Naive thymus-derived CD8-positive, alpha-beta T cell (primary cell): ENCODE measurements at places on chromosomes 7 and 10.

GRCh38 chr7:135772639-135773222 lies 24.1 kb upstream of the FAM180A start:
- DNase-seq: no peak

- DNase-seq: no peak
Measured at GRCh38 chr10:48707472-48707871, 22.8 kb downstream of the WDFY4 start.

GRCh38 chr10:13696071-13696470 lies 109.3 kb downstream of the PRPF18 start:
- no peak for DNase-seq

GRCh38 chr10:132989476-132990415 lies 47.4 kb upstream of the CFAP46 start:
- DNase-seq: no peak

DNA sequence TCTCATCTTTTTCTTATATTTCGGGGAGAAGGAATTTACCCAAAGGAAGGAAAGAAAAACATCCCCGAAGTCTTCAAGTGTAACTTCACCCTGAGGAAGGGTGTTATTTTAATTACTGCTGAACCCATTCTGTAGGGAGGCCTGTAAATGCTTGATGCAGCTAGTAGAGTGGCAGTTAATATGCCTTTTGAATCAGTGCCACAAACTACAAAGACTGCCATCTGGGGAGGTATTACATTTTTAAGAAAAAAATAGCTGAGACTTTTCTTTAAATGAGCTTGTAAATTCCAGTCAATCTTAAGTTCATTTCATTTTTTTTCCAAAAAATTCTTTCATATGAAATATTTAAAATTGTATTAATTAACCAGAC lies 233.1 kb upstream of the FERD3L start:
- no peak for DNase-seq

GRCh38 chr10:75994357-75995040 lies 563.1 kb downstream of the LRMDA start:
- no peak for DNase-seq

GRCh38 chr7:129925416-129926002 lies 27.3 kb downstream of the UBE2H start:
- DNase-seq: no peak

DNA sequence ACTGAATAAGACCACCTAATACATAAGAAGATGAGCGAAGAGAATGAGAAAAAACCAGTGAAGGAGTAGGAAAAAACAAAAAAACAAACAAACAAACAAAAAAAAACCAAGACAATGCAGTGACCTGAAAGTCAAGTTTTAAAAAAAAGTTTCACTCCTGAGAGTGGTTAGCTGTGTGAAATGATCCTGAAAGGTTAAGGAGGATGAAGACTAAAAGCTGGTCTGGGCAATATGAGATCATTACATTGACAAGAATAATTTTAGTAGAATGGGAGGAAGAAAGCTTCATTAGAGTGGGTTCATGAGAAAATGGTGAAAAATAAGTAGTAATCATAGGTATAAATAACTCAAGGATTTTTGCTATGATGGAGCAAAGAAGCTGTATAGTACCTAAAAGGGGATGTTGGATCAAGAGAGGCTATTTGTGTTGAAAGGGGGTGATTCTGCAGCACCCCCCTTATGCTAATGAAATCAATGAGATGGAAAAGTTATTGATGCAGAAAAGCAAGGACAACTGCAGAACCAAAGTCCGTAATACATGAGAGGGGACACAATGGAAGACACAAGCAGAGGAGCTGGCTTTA lies 80.2 kb downstream of the KMT2C start:
- DNase-seq: no peak

DNA sequence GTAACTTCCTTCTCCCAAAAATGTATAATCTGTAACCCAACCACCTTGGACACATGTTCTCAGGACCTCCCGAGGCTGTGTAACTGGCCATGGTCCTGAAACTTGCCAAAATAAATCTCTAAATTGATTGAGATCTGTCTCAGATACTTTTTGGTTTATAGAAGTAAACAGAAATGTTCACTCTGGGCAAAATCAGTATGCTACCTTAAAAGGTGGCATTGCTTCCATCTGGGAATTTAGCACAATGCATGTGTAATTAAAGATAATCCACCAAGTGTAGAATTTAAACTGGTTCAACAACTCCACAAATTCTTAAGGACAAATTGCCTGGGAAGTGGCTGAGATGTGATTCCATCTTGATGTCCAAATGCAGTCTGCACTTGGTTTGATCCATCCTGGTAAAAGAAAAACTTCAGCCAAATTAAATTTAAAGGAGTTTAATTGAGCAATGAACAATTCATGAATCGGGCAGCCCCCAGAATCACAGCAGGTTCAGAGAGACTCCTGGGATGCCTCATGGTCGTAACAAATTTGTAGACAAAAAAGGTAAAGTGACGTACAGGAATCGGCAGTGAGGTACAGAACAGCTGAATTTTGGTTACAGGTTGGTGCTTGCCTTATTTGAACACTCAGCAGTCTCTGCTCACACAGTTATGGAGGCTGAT lies 102.6 kb upstream of the PFKP start:
- DNase-seq: no peak

GRCh38 chr10:79385804-79386531 lies 38.7 kb downstream of the PPIF start:
- no peak for DNase-seq

- DNase-seq: no peak
Measured at GRCh38 chr10:122113945-122114747, 125.2 kb downstream of the TACC2 start.

- DNase-seq: no peak
Measured at GRCh38 chr10:121664671-121665070, 66.4 kb upstream of the FGFR2 start.

- no peak for DNase-seq
Measured at GRCh38 chr7:41013117-41013516, 689.8 kb downstream of the INHBA start.

- DNase-seq: no peak
Measured at GRCh38 chr7:110943701-110944345, 147.1 kb upstream of the LRRN3 start.

DNA sequence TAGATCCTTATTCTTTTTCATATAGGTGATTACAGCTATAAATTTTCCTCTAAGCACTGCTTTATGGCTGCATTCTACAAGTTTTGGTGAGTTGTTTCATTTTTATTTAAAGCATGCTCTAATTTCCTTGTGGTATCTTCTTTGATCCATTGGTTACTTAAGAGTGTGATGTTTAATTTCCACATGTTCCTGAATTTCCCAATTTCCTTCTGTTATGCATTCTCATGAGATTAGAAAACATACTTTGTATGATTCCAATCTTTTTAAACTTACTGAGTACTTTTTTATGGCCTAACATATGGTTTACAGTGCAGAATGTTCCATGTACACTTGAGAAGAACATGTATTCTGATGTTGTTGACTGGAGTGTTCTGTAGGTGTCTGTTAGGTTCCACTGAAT lies 53.4 kb downstream of the MYL10 start:
- no peak for DNase-seq

DNA sequence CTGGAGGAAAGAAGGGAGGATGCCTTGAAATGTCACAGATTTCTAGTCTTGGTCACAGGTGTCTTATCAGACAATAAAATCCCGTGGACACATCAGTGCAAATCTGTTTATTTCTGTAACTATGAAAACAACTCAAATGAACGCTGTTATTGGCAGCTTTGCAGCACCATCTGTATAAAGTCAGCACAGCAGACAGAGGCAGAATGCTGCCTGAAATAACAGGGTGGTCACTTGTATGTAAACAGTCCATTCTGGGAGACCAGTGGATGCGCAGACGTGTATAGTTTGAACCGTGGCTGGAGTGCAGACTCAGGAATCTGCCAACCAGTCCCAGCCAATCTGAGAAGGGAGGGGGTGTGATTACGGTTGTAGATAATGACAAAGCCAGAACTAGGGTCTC lies 54.8 kb downstream of the SEC23IP start:
- no peak for DNase-seq

DNA sequence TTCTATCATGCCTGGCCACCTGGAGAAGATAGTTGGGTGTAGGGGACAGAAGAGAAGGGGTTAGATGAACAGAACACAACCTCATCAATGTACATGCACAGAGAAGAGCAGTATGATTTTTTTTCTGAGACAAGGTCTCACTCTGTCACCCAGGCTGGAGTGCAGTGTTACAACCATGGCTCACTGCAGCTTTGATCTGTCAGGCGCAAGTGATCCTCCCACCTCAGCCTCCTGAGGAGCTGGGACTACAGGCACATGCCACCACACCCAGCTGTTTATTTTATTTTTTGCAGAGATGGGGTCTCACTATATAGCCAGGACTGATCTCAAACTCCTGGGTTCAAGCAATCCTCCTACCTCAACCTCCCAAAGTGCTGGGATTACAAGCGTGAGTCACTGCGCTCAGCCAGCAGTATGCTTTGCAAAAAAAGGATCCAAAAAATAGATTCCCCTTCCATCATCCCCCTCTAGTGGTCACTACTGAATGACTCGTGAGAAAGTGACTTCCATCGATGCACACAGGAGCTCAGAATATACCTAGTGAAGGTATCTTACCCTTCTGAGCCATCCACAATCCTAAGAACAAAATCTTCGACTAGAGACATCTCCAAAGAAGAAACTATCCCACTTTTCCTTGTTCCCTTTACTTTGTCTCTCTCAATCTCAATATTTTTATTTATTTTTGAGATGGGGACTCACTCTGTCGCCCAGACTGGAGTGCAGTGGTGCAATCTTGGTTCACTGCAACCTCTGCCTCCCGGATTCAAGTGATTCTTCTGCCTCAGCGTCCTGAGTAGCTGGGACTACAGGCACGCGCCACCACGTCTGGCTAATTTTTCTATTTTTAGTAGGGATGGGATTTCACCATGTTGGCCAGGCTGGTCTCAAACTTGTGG lies 21.0 kb downstream of the ZCWPW1 start:
- DNase-seq: peak; percentile 65

- DNase-seq: no peak
Measured at GRCh38 chr10:48209241-48209640, 65.3 kb downstream of the FRMPD2 start.

DNA sequence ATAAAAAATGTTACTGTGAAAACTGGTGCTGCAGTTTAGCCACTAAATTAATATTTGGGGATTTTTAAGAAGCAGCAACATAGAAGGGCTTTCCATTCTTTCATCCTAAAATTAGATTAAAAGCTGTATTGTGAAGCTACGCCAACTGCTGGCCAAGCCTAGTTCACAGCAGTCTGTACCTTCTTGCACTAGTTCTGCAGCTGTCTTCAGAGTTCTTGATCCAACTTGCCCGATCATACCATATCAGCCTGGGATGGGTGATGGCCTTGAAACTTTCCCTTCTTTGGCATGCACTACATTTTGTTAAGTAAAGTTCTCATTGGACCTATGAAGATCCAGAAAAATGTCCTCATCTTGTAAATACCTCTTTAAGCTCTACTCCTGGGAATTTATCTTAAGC lies 20.3 kb upstream of the PANK1 start:
- DNase-seq: no peak

- DNase-seq: no peak
Measured at GRCh38 chr7:127536741-127537140, 48.7 kb downstream of the GCC1 start.

GRCh38 chr7:825386-825785 lies 6.9 kb upstream of the SUN1 start:
- no peak for DNase-seq

DNA sequence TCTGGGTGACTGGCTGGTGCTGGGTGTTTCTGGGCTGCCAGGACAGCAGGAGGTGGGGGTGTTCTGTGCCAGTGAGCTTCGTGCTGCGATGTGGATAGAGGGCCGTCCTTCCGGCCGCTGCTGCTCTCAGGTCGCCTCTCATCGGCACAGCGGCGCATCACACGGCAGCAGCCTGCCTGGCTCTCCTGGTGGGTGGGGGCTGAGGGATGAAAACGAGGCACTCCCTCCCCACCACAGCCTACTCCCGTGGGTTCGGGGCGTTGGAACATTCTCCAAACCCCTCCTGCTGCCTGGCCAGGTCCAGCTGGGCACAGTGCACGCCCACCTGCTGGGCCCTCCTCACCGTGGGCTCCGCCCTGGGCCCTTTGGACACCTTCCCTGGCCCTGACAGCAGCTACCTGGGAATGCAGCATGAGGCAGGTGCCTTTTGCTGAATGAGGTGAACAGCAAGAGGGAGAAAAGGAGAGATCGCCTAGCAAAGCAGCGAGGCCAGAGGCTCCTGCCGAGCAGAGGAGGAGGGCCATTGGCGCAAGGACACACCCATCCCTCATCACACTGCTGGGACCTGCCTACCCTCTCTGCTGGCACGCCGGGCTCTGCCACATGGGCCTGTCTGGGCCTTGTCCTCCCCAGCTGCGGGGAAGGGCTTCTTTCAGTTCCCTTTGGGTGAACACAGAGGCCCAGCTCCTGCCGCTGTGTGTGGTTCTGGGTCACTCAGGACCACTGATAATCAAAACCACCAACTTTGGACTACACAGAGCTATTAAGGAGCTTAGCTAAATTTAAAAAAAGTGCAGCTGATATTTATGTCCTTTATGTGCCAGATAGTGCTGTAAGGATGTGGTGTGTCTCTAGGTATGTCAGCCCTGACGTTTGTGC lies 33.4 kb downstream of the INPP5A start:
- DNase-seq: no peak

- peak; percentile 54 for DNase-seq
Measured at GRCh38 chr10:96720422-96721206, at the start of gene PIK3AP1. TSS of gene PIK3AP1 (minus strand) at chr10:96720514. CDS start at chr10:96720394, 120 bp downstream.

DNA sequence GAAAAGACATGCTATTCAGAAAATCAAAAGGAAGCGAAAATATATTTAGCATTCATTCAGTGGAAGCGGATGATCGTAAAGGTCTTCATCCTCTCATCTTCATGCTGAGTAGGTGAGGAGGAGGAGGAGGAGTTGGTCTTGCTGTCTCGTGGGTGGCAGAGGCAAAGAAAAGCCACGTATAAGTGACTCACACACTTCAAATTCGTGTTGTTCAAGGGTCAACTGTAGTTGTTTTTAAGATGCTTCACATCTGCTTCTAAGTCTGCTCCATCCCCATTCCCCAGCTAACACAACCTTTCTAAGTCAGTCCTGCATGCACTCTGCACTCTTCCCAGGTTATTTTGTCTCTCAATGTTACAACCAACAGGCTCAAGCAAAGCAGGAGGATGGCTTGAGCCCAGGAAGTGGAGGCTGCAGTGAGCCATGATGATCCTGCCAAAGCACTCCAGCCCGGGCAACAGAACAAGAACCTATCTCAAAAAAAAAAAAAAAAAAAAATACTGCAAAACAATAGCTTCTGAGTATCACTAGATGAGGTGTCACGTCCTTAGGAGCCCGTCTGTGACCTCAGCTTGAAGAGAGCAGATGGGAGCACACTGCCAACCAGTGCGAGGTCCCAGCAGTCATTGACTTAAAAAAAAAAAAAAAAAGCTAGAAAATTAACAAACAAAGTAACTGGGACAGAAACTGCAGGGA lies 70.5 kb downstream of the SFMBT2 start:
- no peak for DNase-seq

- no peak for DNase-seq
Measured at GRCh38 chr10:96061232-96061631, 17.8 kb downstream of the CCNJ start.

DNA sequence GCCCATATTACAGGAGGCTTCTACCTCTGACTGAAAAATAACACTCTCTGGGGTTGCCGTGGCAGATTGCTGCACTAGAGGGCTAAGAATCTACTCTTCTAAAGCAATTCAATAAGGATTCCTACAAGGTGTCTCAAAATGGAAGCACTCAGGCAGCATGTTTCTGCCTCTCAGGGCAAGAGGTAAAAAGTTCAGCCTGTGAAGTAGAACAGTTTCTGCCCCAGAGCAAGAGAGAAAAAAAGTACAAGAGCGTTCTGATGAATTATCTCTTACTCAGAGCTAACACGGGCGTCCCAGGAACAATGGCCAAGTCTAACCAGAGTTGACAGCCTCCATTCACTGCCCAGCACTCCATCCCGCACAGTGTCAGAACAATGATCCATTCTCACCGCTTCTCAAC lies 71.3 kb upstream of the TES start:
- DNase-seq: no peak
